Hematopoietic multipotent progenitor cell treated with erythropoietin and hydrocortisone succinate and interleukin-3 and kit ligand, for 15 days (in vitro differentiated cells): ENCODE measurements at places on chromosomes 3 and 15.

GRCh38 chr15:93543093-93543492 lies 454.1 kb upstream of the RGMA start:
- DNase-seq = no peak

GRCh38 chr3:132232231-132232792 lies 84.9 kb upstream of the ACP3 start:
- no peak for DNase-seq

- DNase-seq = no peak
Measured at GRCh38 chr15:89463113-89463512, 33.3 kb downstream of the RHCG start.

GRCh38 chr15:76994001-76994400 lies 925 bp upstream of the PSTPIP1 start:
- no peak for DNase-seq

GRCh38 chr3:3778641-3779270 lies 20.5 kb upstream of the LRRN1 start:
- DNase-seq = no peak

DNA sequence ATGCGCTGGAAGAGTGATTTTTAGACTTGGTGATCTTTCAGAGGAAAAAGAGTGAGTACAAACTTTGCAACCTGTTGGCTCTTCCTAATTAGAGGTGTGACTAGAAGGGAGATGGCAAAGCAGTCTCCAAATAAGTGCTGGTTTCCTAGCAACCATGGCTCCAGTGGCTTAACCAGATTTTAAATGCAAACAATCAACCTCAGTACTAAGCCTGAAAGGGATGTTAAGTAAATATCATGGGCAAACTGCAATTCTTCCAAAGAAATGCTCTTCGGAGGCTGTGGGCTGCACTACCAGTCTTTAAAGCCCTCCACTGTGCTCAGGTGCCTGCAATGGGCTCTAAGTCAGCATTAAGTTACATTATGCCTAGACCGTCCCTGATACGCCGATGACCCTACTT lies 678.1 kb upstream of the CCDC54 start:
- no peak for DNase-seq

- DNase-seq = no peak
Measured at GRCh38 chr3:24829011-24829581, 334.4 kb upstream of the THRB start.

DNA sequence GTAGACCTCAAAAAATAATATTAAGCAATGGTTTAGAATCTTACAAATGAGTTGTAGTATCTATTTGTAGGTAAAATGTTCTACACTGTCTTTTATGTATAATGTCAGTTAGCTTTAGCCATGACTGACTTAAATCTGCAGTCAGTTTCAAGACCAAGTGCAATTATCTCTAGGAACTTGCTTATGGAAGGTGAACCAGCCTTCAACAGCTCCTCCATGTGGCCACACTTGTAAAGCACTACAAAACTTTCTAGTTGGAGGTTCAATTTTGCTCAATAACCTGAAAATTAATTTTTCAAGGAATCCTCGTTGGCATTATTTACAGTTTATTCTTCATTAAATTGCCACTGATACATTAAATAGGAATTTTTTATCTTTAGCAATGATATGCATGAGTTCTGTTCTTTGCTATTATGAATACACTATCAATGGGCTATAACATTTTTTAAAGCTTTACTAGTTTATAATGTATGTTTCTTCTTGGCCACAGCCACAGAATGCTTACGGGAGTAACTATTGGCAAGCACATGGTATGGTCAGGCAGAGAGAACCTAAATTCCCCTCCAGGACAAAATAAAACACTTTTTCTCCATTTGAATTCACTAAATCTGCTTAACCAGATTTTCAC lies 315.3 kb upstream of the UBE2E2 start:
- no peak for DNase-seq

- no peak for DNase-seq
Measured at GRCh38 chr3:167483708-167484475, 10.1 kb upstream of the SERPINI2 start.

GRCh38 chr3:195204360-195205163 lies 66.4 kb downstream of the XXYLT1 start:
- DNase-seq = no peak

- DNase-seq = no peak
Measured at GRCh38 chr3:114624047-114624445, 330.2 kb downstream of the TIGIT start.

DNA sequence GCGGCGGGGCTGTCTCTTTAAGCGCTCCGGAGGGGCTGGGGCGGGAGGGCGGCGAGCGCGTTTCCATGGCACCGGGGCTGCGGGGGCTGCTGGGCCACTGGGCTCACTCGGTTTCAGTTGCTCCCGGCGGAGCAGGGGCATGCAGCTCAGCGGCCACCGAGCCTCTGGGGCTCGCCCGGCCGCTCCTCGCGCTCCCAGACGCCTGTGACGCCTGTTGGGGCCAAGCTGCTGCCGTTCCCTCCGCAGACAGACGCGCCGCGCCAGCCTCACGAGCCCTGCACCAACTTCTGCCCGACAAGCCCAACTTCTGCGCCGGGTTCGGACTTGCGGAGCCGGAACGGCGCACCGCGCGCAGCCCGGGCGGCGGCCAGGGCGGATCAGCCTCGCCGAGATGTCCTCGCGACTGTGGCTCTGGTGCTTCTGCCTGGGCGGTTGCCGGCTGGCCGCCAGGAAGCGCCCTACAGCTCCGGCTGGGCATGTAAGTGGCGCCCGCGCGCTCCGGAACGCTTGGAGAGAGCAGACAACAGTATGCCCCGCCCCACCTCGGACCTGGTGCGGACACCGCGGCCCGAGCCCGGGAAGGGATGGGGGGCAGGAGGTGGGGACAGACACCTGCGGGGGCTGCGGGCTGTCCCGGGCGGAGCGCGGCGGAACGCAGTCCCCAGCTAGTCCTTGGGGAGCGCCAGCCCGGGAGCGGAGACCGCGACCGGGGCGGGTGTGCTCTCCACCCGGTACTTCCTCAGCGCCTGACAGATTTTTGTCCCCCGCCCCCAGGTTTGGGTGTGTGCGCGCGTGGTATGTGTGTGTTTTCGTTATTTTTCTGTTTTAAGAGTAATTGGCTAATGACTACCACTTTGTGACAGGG lies 154.1 kb upstream of the GOLIM4 start:
- no peak for DNase-seq

DNA sequence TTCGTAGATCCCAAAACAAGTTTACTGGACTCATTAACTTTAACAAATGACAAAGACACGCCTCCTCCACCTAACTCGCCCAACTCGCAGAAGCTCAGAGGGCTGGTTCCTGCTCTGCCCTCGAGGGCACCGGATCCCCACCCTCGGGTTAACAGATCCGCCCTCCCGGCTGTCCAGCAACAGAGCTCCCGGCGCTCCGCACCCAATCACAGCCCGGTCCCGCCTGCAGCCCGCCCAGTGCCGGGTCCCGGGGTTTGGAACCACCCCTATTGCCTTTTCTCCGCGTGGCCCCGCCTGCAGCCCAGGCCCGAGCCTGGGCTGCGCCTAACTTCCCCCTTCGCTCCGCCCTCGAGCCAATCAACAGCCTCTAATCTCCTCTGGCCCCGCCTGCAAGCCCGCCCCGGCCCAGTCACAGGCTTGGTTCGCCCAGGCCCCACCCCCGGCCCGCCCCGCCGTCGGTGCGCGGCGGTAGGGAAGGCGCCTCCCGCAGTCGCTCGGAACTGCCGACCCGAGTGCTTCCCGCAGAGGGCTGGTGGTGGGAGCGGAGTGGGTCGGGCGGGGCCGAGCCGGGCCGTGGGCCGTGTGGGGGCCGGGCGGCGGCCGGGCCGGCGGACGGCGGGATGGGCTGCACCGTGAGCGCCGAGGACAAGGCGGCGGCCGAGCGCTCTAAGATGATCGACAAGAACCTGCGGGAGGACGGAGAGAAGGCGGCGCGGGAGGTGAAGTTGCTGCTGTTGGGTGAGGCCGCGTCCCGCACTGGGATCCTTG lies at the start of gene GNAI2:
Gene GNAI2 (plus strand): TSS at position 489 of the 768 bp plus-strand sequence. CDS start 132 bp downstream, at position 621.
- peak; percentile 98 for DNase-seq

DNA sequence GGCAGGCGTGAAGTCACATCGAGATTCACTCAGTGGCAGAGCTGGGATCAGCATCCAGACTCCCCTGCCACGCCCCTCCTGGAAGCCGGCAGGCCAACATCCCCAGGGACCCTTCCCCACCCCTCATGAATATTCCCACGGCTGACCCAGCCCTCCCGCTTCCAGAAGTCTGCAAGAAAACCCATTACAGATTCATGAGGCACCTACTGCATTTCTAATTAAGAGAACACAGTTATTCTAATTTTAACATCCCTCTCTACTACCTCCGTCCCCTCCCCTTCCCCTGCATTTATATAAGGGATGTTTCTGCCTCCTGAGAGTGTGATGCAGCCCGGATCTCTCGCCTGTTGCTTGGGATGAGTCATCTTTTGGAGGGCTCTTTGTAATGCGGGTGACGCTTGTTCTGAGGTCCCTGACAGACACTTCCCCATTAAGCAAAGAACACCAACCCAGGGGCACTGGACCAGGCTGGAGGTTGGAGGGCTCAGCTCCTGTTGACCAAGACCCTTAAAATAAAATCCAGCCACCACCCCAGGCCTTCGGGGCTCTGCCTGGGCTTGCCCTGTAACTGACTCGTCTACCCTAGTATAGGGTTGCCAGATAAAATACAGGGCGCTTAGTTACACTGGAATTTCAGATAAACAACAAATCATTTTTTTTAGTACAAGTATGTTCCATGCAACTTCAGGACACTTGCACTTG lies 118.7 kb downstream of the NUP210 start:
- DNase-seq = no peak

- DNase-seq = no peak
Measured at GRCh38 chr3:65666448-65667091, 372.1 kb downstream of the MAGI1 start.

GRCh38 chr3:113439606-113440005 lies 1.7 kb downstream of the CFAP44 start:
- DNase-seq = no peak

GRCh38 chr3:189537135-189537534 lies 94.1 kb upstream of the TP63 start:
- DNase-seq = no peak

GRCh38 chr15:95446854-95447253 lies 883.6 kb upstream of the NR2F2 start:
- DNase-seq = no peak

DNA sequence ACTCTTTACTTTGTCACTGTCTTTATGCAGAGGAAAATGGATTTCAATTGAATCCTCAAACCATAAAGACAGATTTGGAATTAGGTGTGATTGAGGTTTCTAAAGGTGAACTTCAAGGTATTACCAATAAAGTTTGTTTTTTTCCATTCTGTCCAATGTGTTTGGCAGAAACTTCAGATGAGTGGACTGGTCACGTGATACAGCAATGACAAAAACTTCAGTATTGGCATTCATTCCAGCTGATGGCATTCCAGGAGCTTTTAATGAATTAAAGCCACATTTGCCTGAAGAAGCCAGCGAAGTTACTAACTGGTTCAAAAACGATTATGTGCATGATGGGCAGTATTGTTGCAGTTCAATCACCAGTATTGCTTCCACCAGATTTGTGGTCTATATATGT lies 4.5 kb upstream of the MASP1 start:
- DNase-seq = no peak

- no peak for DNase-seq
Measured at GRCh38 chr3:185060655-185061054, 92.2 kb downstream of the C3orf70 start.
